ENCODE measurements at places on chromosomes 5 and 9.

DNA sequence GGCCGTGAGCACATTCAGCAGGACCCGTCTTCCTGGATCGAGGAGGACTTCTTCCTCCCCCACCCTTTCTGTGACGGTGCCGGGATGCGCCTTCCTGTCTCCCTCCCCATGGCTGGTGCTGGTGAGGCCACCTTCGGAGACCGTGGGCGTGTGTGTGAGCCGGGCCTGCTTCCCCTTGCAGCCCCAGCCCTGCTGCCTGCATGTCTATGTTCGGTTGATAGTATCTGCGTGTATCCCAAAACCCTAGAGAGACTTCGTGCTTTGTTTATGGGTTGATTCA, 12.8 kb downstream of the CEP72 start:
- no peak for DNase-seq

DNA sequence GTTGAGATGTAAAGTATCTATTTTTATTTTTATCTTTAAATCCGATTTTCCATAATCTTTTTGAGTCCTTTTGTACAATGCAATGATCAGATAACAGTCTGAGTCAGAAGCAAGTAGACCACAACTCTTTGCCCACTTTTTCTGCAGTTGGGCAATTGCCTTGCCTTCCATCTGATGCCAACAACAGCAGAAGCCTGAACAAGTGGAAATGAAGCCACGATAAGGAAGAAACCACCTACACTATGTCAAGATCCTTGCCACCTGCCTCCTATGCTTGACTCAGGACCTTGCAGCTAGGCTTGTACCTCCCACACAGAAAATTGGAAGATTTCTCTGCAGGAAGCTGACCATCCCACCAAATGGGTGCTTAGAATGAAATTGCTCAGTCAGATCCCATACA, 78.6 kb downstream of the ANXA1 start:
- no peak for DNase-seq

DNA sequence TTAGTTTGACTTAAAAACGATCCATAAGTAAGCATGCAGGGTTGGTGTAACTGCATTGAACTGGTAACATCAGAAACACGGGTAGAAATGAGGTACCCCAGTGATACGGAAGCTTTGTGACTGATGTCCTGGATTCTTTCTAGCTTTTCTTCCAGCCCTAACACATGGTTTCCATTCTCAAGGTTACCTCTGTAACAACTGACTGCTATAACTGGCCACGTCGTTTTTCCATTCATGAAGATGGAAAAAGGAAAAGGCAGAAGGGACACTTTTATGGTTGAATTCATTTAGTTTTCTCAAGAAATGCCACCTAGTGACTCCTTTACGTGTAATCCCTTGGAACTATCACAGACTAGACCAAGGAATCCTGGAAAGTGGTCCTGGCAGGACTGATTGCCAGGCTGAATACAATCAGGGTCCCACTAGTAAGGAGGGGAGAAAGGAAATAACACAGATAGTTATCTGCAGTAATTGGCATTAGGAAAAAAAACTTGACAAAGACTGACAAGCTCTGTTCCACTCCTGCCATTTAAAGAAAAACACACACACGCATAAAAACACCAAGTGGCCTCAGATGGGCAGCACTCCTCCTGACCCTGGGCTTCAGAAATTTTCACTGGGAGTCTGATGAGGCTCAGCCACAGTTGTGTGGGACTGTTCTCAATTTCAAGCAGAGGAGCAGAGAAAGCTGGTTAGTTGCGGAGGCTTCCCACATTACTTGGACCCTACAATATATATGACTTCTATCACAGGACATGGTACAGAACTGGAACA, 77.5 kb upstream of the ZNF169 start:
- DNase-seq, result no peak

DNA sequence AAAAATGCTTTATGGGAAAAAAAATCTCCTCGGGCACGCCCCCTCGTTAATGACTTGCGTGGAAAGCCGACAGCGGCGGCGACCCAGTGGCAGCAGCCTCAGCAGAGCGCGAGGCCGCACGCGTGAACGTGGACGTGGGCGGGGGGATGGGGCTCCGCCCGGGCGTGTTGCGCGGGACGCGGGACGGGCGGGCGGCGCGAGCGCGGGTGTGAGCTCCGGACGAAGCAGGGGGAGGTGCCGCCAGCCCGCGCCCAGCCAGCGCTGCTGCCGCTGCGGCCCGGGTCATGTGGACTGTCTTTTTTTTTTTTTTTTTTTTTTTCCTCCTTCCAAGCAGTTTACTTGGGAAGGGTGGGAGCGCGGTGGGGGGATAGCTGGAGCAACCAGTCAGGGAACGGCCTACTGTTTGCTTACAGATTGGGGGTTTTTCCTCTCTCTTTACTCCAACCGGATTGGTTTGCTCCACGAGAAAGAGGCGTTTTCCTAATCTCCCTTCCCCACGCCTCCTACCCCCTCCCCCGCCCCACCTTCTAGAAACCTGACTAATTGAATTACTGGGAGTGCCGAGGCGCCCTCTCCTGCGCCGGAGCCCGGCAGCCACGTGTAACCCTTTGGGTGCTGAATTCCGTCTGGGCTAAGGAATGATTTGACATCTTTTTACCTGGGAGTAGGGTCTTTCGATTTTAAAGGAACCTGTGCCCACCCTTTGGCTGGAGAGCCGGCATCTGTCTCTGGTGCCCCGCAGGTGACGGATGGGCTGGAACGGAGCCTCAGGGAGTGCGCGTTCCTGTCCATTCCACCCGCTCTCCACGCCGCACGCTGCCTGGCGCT, 1.7 kb upstream of the EFNA5 start:
- no peak for DNase-seq

- DNase-seq, result no peak
Observed at GRCh38 chr9:16718296-16718695, 152.2 kb downstream of the BNC2 start.

DNA sequence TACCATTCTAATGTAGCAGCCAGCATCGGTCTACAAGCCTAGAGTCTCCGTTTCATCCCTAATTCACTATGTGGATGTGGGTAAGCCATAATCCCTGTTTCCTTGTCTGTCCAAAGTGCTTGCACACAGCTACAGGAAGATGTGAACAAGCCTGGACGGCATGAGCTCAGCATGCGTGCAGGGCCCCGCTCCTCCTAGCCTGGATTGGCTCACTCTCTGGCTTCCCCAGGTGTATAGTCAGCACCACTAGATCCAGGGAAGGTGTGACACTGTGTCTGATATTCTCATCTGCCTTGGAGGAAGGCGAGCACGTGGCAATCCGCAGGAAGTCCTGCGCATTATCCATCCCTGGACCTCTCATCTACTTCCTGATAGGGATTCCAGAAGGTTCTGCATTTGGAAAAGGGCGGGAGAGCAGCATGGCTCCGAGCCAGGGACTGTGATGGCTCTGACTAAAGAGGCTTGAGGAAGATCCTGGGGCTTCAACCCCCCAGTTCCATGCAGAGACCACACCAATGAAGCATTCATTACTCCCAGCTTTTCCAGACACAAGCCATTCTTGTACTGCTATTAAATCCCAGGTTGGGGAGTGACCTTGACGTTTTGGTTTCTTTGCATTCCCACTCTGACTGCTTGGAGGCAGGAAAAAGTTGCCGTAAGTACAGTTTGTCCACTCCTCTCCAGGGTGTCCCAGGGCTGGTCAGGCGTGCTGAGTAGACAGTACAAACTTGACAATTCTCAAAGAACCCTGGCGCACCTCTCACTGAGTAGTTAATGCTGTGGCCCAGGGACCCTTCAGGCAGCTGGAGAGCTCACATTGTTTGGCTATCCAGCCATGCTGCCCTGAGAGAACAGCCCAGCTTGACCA, 65.6 kb downstream of the PSD2 start:
- no peak for DNase-seq

GRCh38 chr9:106860721-106861639, 2.0 kb upstream of the ZNF462 start:
- no peak for DNase-seq

GRCh38 chr5:62794456-62794855, 215.8 kb downstream of the LRRC70 start:
- DNase-seq, result no peak

- DNase-seq, result no peak
Observed at GRCh38 chr5:133141746-133142145, 89.9 kb downstream of the HSPA4 start.

- DNase-seq, result no peak
Observed at GRCh38 chr5:172389578-172390112, 64.7 kb downstream of the SH3PXD2B start.

DNA sequence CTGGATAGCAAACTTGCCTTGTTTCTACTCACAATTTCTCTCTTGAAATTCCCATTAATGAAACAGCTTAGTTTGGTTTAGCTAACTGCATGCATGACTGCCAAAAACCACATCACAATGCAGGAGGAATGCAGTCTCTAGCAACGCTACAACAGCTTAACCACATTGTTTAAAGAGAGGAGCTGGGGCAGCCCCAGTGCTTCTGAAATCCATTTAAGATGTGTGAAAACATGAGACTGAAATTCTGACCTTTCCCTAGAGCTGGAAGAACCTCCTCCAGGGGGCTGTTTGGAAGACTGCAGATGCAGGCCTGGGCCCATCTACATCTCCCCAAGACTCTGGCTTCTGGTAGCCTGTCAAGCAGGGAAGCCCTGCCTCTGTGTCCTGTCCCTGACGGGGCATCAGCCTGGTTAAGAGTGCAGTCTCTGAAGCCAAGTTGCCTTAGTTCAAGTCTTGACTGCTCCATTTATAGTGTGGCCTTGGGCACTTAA, 157.1 kb downstream of the ZNF462 start:
- no peak for DNase-seq

- peak; percentile 55 for DNase-seq
Observed at GRCh38 chr5:135977375-135977928, 22.7 kb upstream of the LECT2 start.

All from activated T-cell treated with anti-CD3 and anti-CD28 coated beads for 48 hours (primary cell).